ENCODE measurements at places on chromosomes 2 and 18.

GRCh38 chr2:40364151-40364874 lies 87.6 kb downstream of the SLC8A1 start:
- no peak for DNase-seq

GRCh38 chr2:55768991-55769390 lies 75.3 kb upstream of the PNPT1 start:
- no peak for DNase-seq

- no peak for DNase-seq
Observed at GRCh38 chr2:37585982-37586621, 85.3 kb downstream of the CDC42EP3 start.

- DNase-seq = no peak
Observed at GRCh38 chr2:197929008-197929885, 124.9 kb downstream of the PLCL1 start.

GRCh38 chr2:96539215-96539920 lies 2.8 kb downstream of the ARID5A start:
- DNase-seq = no peak

GRCh38 chr18:59628995-59629394 lies 68.2 kb downstream of the CCBE1 start:
- DNase-seq = no peak

- DNase-seq = no peak
Observed at GRCh38 chr18:36825526-36825925, 3.3 kb downstream of the TPGS2 start.

DNA sequence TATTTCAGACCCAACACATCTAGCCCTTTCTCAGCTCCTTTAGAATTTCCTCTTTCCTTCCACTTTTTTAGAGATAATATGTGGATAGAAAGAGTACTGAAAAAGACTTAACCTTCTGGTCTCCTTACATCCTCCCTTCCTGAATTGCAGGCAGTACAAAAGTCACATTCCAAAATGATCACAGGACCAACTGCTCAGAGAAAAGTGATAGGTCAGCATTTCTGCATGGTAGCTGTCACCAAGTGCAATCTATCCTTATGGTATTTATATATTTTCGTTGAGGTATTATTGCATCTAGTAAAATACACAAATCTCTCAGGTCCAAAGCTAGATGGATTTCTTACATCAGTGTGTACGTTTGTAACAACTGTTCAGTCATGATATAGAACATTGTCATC lies 427.5 kb downstream of the LPIN1 start:
- DNase-seq = no peak

DNA sequence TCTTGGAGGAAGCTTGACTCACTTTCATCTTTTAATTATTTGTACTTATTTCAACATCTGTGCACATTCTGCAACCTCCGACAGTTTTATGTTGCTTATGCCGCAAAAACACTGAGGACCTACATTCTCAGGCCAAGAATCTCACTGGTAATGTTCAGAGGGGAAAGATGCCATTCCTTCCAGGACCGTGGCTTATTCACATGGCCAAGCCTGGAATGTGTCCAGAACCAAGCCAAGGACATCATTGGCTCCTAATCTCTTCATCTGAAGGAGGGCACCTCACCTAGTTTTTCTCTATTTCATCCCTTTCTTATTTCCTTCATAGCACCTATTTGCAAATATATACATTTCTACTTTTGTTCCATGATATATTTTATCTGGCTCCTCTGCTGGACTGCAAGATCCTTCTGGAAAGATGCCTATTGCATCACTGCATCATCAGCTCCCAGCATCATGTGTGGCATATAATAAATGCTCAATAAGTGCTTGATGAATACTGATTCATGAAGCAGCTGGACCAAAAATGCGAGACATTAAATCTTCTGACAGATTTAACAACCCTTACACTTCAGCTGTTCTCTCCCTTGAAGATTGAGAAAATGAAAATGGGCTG lies 377.1 kb downstream of the TNS1 start:
- DNase-seq = no peak

GRCh38 chr2:174038462-174038861 lies 73.3 kb upstream of the SP3 start:
- no peak for DNase-seq

GRCh38 chr2:64313398-64313723 lies 140.6 kb upstream of the LGALSL start:
- DNase-seq = no peak

DNA sequence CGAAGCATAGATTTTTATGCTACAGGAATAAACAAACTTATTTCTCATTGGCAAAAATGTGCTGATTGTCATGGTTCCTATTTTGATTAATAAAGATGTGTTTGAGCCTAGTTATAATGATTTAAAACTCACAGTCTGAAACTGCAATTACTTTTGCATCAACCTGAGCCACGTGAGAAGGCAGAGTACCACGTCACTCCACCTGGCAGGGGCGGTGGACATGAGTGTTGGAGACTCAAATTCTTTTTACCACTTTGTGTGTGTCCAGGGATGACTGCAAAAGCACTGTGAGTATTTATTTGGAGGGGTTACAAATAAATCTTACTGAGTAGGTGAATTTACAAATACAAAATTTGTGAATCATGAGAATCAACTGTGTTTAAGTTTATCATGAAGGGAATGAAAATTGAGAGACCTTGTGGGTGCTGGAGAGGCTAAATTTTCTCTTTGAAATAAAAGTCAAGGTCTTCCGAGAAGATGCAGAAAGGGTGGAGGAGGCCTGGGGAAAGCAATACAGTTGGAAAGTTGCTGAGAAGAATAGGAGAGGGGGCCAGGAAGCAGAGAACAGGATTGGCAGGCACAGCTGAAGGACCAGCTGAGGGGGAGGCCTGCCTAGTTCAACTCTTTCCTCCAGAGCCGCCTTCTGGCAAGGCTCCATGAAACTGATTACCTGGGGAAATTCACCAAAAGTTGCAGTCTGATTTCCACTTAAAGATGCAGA lies 316.4 kb downstream of the MYCN start:
- DNase-seq = no peak

- no peak for DNase-seq
Observed at GRCh38 chr2:121801916-121802315, 46.5 kb downstream of the TSN start.

- no peak for DNase-seq
Observed at GRCh38 chr2:78676921-78677696, 348.4 kb upstream of the REG3G start.

- DNase-seq = no peak
Observed at GRCh38 chr2:10186868-10187535, 64.5 kb downstream of the RRM2 start.

DNA sequence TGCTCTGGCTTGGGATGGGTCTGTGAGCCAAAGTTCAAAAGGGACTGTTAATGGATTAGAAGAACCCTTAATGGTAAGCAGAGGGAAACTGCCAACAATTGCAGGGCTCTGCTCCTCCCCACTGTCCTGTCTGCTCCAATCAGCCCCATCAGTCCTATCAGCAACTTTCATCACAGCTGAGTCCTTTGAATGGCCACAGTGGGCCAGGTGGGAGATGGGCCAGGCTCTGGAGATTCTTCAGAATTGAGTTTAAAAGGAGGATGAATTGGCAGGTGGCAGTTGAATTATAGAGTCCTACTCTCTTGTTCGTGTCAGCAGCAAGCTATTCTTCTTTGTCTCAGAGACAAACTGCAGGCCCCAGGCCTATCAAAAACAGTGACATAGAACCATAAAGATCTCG lies 573.9 kb downstream of the EPHA4 start:
- no peak for DNase-seq

DNA sequence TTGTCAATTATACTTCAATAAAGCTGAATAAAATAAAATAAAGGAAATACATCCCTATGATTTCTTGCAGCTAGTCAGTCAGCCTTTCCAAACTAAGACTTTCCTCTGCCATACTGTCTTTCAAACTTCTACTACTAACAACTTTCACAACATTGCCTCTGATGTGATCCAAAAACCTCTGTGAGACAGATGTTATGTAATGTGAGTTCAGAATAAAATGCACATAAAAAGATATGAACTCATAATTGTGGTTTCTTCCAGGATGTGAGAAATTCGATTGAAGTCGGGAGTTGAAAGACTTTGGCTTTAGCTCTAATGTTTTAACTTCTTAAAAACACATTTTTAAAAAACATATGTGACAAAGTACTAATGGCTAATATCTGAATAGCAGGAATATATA lies 98.7 kb downstream of the PIGN start:
- DNase-seq = no peak

DNA sequence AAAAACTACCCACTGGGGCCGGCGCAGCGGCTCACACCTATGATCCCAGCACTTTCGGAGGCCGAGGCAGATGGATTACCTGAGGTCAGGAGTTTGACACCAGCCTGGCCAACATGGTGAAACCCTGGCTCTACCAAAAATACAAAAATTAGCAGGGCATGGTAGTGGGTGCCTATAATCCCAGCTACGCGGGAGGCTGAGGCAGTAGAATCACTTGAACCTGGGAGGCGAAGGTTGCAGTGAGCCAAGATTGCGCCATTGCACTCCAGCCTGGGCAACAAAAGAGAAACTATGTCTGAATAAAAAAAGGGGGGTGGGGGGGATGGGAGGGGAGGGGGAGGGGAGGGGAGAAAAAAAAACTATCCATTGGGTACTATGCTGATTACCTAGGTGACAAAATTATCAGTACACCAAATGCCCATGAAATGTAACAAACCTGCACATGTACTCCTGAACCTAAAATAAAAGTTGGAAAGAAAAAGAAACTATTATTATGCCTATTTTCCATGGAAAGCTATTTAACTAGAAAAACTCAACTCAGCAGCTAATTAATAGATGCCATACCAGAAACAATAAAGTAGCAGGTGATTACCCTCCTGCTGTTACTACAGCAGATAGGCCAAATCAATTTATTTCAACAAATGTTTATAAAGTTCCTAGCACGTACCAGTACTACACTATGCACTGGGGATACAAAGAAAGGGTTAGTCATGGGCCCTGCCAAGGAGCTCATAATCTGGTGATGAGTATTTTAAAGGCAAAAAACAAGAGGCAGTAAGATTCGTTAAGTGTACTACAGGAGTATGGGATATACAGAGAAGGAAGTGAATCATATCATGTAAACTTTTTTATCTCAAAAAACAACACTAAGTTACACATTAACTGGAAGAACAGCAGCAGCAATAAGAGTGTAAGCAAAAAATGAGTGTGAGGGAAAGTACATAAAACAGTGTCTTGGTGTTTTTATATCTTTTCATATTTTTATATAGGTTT lies 112.8 kb upstream of the SLC39A10 start:
- DNase-seq = no peak

DNA sequence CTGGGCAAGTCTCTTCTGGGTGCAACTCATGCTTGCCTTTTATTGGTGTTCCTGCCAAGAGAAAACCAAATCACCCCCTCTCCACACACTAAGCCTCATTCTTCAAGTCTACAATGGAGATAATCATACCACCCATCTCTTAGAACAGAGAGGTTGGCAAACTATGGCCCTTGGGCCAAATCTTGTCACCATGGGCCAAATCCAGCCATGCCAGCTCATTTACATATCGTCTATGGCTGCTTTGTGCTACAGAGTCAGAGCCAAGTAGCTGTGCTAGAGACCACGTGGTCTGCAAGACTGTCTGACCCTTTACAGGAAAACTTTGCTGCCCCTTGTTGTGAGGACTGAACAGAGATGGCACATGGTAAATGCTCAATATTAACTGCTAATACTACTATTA lies 270.3 kb upstream of the PARD3B start:
- DNase-seq = no peak

DNA sequence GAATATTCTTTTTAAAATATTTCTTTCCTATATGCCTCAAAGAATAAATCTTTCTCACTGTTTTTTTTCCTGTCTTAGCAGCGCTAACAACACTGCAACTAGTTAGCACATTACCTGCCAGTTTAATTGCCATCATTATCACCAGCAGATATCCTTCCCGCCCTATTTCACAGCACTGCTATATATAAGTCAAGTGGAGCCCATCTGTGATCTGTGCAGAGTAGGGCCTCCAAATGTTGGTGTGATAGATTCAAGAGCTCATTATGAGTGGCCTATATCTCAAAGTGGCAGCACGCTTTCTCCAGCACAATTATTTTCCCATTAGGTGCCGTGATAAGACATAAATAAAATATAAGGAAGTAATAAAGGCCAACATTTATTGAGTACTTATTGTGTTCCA lies 19.8 kb upstream of the RGPD4 start:
- no peak for DNase-seq

DNA sequence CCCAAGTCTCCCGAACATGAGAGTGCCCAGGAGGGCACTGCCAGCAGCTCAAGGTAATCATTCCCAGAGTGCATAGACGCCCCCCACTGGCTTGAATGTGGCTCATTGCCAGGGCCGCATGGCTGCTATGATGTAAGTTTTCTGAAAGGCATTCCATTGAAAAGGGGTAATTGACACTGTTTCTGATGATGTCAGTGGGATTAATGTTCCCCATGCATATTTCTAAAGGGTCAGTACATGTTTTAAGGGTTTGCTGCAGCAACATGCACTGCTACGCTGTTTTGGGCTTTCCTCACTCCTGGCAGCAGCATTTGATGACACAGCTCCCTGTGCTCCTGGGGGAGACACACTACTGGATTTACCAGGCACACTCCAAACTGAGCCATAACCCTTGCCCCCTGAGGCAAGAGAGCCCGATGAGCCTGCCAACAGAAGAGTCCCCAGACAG lies 36.7 kb downstream of the KIAA2012 start:
- no peak for DNase-seq

DNA sequence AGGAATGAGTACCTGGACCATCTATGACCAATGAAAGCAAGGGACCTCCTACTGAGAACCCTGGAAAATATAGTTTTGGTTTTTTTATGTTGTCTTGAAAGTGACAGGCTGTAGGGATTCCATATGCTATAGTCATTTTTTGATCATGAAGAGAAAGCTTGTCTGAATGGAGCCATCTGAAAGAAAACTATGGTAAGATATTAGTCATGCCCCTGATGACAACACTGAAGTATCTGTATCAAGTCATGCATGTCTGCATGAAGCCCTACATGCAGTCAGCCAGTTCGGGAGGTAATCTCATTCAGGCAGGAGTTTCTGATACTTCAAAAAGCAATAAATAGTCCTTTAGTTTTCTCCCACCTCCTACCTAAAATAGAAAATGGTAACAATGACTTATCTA lies 1042.0 kb downstream of the DPP10 start:
- DNase-seq = no peak

DNA sequence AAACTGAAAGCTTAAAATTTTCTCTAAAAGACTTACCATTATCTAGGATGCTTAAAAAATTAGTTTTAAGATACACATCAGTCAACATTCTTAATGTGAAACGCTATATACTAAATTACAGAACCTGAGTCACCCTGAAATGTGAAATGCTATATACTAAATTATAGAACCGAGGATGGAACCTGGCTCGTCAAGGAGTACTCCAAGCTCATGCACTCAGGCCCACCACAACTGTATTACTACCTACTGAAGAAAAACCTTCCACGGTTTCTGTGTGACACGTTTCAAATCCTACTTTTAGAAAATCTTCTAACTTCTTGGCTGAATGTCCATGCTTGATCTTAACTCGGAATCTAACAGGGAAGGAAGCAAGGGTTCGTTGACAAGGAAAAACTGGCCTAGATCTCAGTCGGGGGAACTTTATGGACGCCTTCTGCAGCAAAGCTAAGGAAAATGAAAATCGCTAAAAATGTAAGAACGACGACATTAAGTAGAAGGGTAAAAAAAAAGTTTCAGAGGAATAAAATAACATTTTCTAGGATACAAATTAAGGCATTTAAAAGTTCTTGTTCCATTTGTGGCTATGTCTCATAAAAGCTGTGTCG lies 1.4 kb downstream of the PRKD3 start:
- DNase-seq = no peak

- DNase-seq = no peak
Observed at GRCh38 chr18:80249217-80250093, 2.1 kb upstream of the PARD6G start.

- DNase-seq = no peak
Observed at GRCh38 chr18:32775628-32776027, 2.8 kb upstream of the KLHL14 start.

Measured in NCI-H526 (cell line).